ENCODE measurements at places on chromosomes 7 and 10. TPM values are rescaled to one million over a fixed set of nuclear protein-coding genes. Genes with fewer than 3 reads are reported as not detected.

DNA sequence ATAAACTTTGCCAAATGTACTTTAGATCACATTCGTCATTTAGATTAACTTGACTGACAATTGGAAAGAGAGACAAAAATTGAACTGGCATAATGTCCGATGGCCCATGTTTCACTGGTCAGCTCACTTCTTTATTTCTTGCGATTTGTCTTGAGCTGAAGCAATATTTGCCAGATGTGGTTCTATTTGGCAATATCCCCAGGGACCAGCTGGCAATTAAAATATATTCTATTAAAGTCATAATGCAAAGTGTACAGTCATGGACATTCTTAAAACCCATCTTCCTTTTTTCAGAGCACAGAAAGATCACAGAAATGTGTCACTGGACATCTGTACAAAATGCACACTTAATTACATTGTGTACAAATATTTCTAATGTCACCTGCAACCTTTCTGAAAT is 26.3 kb downstream of the NEBL start:
- DNase-seq, result no peak

- DNase-seq, result peak; percentile 65
Measured at GRCh38 chr7:54985426-54986330, 33.1 kb upstream of the EGFR start.

- no peak for DNase-seq
Measured at GRCh38 chr7:68309806-68310205, 1288.5 kb upstream of the AUTS2 start.

The ZDHHC4 gene
- total RNA-seq, result 28.5 TPM

The GNAT3 gene
- total RNA-seq, result not detected

The TLX1 gene
- not detected for total RNA-seq
